Activated naive CD4-positive, alpha-beta T cell (primary cell): ENCODE measurements at places on chromosomes 5 and 9.

DNA sequence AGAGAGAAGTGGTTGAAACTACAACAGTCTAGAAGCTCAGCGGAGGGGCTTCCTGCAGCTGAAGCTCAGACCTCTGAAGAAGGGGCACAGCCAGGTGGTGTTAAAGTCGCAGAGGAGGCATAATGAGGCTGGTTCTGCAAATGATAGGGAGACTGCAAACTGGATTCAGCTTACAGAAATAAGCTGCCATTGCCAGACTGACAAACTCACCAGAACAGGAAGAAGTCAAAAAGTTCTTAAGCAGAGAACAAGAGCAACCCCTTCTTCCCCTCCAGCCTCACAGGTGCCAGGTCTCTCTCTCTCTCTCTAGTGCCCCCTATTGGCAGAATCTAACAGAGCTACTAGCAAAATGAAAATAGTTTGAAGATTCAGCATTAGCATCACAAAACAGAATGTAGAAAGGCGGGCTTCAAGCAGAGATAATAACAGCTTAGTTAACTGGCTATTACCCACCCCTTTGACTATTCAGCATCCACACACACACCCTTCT, 76.7 kb downstream of the GRAMD2B start:
- no peak for DNase-seq

DNA sequence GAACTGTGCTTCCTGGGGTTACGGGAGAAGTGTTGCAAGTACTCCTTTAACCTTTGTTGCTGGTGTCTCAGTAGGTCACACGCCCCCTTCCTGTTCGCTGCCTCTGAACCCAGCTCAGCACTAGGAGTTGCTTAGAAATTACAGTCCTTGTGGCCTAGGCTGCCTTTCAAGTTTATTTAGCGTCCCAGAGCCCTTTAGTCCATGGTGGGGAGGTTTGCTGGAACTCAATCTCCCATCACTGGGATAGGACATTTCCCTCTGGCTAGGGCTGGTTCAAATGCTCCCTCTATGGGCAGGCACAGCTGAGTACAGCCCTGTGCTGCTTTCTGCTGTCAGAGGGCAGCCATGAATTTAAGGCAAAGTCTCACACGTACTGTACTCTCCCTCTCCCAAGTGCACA, 4.7 kb downstream of the IFNA8 start:
- no peak for DNase-seq

DNA sequence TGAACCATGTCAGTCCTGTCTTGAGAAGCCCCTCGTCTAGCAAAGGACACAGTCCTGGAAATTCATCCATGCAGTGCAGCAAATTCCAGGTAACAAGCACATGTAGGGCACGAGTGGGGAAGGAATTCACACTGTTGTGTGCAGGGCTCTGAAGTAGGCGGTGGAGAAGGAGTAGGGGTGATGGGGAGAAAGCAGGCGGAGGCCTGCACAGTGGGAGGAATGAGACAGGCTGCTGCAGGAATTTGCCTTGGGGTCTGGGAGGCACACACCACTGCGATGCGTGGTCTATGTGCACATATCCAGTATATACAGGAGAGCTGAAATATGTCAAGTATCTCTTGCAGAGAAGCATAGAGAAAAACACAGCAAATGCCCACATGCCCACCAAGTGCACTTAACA, 249.2 kb upstream of the IRX2 start:
- DNase-seq, result no peak

DNA sequence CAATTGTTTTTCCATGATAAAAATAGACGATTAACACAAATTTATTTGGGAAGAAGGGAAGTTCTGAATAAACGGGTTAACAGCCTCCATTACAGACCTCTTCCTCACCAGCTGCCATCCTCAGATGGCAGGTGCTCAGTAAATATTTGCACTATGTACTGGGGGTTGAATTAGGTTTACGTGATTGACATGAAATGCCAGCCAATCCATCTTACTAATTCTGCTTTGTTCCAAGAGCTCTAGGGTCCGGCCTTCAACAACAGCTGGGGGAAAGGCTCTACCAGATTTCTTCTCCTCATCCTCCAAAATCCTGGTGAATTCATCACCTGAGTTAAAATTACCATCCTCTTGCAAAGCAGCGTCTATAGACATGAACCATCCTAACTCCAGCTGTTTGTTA, 104.6 kb downstream of the MTX3 start:
- no peak for DNase-seq

DNA sequence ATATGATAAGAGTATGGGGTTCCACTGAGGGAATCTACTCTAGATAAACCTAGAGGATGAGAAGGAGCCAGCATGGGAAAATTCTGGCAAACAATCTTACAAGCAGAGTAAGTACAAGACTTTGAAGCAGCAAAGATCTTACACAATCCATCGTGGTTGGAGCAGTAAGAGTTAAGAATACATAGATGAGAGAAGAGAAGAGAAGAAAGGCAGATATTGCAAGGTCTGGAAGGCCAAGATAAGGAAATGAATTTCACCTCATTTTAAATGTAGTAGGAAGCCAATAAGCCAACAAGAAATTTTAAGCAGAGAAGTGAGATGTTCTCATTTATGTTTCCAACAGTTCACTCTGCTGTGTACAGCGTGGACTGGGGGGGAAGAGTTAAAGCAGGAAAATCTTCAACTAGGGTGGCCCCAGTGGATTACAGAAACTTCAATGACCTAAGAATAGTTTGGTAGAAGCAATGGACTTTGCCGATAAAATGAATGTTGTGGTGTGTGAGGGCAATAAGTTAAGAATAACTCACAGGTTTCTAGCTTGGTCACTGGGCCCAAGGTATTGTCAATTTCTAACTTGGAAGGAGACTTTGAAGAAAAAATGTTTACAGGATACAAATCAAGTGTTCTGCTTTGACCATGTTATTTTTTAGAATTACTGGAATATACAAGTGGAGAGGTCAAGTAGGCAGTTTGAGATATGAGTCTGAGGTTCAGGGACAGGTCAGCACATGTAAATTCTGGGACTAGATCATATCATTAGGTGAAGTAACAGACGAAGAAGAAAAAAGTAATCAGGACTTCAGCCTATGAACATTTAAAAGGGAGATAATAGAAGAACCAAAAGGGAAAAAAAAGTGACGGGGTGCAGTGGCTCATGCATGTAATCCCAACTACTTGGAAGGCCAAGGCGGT, 12.1 kb upstream of the ISOC1 start:
- no peak for DNase-seq

- DNase-seq, result no peak
These were observed 474.7 kb downstream of the PDE4D start for GRCh38 chr5:59418808-59419207.

GRCh38 chr5:10854506-10855277, 93.7 kb upstream of the DAP start:
- DNase-seq, result no peak
